ENCODE measurements at places on chromosomes 4 and X.
A peak's percentile ranks its signal among the peaks of the same experiment; 100 is the strongest.

- DNase-seq, result no peak
Observed at GRCh38 chr4:152588869-152589268, 53.0 kb upstream of the FBXW7 start.

GRCh38 chr4:120922381-120923206, at the start of gene PRDM5:
Gene PRDM5, minus strand, starts transcription at chr4:120922726. Its CDS starts 118 bp downstream, at chr4:120922608.
- DNase-seq, result peak; percentile 12

GRCh38 chr4:85474818-85475630, at the start of gene ARHGAP24:
Gene ARHGAP24, plus strand, starts transcription at chr4:85475150.
- DNase-seq, result no peak

DNA sequence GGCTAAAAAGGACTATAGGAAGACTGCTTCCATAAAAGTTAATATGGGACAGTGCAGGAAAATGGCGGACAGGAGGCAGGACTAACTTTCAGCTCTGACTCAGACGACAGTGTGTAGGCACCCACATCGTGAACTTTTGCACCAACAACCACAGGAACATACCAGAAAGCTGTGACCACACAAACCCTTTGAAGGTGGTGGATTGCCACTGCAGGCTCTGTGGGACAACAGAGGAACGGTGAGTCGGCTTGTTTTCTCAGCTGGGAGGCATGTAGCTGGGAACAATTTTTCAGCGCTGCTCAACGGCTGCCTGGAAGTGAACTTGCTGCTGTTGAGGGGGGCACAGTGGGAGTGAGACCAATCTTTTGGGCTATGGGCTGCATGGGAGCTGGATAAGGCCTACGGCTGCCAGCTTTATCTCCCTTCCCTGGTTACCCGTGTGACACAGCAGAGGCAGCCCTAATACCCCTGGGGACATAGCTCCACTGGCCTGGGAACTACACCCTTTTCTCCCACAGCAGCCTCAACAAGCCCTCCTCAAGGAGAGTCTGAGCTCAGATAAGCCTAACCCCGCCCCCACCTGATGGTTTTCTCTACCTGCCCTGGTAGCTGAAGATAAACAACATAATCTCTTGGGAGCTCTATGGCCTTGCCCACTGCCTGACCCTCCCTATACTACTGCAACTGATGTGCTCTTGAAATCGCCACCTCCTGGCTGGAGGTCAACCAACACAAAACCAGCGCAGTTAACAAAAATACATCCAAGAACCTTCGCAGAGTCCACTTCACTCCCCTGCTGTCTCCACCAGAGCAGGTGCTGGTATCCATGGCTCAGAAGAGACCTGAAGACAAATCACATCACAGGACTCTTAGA, 1537.0 kb downstream of the C4orf33 start:
- no peak for DNase-seq

DNA sequence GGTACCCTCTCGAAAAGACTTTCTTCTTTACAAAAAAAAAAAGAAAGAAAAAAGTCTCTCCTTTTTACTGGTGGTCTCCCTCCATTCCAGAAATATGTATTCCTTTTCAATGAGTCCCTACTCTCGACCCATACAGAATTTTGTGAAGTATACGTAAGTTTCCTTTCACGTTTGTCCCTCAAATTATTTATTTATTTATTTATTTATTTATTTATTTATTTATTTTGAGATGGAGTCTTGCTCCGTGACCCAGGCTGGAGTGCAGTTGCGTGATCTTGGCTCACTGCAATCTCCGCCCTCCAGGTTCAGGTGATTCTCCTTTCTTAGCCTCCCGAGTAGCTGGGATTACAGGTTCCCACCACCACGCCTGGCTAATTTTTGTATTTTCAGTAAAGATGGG, 429.2 kb upstream of the AR start:
- DNase-seq, result no peak

Data from stimulated activated CD4-positive, alpha-beta T cell treated with anti-CD3 and anti-CD28 coated beads, Interleukin-1b, Interleukin-23, amount 100 ng/mL, for 24 hours (primary cell).